Activated CD8-positive, alpha-beta memory T cell treated with anti-CD3 and anti-CD28 coated beads for 4 hours (primary cell): ENCODE measurements at places on chromosomes 6 and 20.

- no peak for DNase-seq
Observed at GRCh38 chr6:151451417-151451949, 443 bp downstream of the RMND1 start.

GRCh38 chr6:156885562-156885961, 108.4 kb downstream of the ARID1B start:
- no peak for DNase-seq

- no peak for DNase-seq
Observed at GRCh38 chr6:44255871-44256774, 1.2 kb downstream of the SLC35B2 start.

- no peak for DNase-seq
Observed at GRCh38 chr6:153485072-153485471, 354.0 kb upstream of the RGS17 start.

DNA sequence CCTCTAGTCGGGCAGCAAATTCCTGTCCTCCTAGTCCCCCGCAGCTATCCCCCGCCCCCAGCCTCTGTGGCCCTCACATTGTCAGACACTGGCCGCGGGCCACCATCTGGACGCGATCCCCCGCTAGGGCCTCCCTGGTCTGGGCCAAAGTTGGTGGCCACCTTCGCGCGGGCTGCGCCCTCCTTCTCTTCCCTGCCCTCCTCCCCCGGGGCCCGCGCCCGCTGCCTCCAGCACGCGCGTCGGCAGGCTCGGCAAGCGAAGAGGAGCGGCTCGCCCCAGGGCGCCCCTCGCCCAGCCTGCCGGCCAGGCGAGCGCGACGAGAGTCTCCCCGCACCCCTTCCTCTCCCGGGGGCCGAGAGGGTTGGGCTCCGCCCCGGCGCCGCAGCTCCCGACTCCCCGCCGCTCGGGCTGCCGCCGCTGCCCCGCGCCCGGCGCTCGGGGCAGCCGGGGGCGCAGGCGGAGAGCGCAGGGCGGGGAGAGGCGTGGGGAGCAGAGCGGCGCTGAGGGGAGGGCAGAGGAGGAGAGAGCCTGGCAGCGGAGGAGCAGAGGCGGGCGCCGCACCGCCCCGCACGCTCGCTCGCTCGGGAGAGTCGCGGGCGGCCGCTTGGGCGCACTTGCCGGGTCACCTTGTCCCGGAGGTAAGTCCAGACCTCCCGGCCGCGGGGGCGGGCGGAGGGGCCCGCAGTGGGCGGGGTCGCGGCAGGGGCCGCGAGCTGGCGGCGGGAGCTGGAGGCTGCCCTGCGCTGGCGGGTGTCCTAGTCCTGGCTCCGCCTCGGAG, at the start of gene SYNDIG1:
TSS of gene SYNDIG1 (plus strand) at position 514 of the 778 bp plus-strand sequence. CDS start 73,469 bp downstream, outside the sequence.
- no peak for DNase-seq

DNA sequence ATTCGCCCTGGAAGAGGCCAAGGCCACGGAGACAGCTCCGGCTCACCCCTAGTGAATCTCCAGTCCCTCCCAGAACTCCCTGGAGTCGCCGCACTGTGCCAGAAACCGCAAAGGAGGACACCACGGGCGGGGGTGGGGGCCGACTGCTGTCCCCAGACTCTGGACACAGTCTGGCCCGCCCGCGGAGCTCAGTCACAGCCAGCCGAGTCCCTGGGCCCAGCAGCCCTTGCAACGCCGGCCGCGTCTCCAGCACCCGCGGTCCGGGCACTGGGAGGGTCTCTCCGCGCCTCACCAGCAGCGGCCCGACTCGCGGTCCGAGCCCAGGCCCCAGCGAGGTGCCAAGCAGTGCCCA, 518 bp downstream of the PEX6 start:
- DNase-seq: no peak

- DNase-seq: no peak
Observed at GRCh38 chr20:57435498-57436222, 44.5 kb downstream of the RBM38 start.

GRCh38 chr6:130026859-130027258, 8.5 kb downstream of the L3MBTL3 start:
- DNase-seq: no peak

DNA sequence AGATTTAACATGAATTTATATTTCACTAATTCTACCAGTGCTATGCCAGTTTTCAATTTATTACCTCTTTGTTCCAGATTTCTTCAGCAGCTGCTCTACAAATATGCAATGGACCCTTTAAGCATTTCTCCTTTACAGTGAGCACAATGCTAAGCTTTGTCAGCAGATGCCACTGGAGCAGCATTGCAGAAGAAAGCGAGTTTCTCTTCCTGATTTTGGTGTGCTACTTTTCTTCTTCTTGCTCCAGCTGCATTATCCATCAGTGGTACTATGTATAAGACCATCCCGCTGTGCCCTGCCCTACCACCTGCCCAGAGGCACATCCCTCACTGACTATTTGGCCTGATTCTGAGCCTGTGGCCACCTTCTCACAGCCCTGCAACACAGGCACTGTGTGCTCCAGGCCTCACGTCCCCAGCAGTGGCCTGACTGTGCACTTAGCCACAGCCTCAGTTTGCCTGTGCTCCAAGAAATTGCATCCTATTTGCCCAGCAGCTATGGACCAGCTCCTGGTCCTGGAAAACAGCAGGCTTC, 84.1 kb downstream of the TNFAIP3 start:
- no peak for DNase-seq

GRCh38 chr20:32966881-32967781, 37.1 kb downstream of the SUN5 start:
- DNase-seq: no peak

- peak; percentile 43 for DNase-seq
Observed at GRCh38 chr6:42417641-42418112, 34.0 kb downstream of the TRERF1 start.

DNA sequence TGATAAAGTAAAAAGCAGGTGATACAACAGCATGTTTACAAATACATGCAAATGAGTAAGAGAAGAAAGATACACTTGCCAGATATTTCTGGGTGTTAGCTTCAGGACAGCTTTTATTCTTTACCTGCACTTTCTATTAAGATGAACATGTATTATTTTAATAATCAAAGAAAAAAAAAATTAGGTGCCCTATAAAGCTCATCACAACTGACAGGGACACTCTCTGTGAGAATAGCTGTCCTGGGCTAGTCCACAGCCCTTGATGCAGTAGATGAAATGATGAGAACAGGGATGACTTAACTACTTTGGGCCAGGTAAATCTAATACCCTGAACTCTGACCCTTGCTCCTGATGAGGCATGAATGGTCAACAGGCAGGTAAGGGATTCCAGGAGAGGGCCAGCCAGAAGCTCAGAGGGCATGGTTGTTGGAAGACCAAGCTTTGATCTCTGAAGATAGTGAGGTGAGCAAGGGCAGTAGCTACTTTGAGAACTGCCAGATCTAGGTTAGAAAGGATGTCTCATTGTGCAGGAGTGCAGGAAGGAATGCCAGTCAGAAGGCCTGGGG, 15.6 kb downstream of the NSFL1C start:
- no peak for DNase-seq

- no peak for DNase-seq
Observed at GRCh38 chr6:35955970-35956369, 35.1 kb upstream of the SRPK1 start.

DNA sequence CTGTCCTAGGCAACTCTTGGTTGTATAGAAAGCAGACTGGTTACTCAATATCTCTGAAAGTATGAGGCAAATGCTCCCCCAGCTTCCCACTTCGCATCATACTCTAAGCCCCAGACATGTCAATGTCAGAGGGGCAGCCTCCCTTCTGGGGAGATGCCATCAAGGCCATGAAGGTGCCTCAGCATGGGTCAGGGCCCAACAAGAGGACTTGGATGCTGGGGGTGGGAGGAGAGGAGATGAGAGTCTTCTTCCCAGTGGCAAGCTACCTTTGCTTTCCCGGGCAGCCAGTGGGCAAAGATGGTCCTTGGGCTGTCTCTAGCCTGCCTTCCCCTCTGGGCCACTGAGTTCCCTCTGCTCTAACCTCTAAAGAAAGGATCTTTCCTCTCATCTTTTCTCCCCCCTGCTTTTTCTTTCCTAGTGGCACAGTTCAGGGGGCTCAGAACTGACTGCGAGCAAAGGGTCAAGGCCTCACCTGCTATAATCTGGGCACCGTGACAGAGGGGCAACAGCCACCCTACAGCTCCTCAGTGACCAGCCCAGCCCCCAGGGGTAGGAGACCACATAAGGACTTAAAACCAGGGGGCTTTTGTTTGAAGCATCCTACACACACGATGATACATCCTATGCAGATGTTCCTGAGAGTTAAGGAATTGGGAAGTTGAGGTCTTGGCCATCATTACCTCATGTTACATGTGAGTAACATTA, 26.2 kb downstream of the MOCS1 start:
- no peak for DNase-seq

DNA sequence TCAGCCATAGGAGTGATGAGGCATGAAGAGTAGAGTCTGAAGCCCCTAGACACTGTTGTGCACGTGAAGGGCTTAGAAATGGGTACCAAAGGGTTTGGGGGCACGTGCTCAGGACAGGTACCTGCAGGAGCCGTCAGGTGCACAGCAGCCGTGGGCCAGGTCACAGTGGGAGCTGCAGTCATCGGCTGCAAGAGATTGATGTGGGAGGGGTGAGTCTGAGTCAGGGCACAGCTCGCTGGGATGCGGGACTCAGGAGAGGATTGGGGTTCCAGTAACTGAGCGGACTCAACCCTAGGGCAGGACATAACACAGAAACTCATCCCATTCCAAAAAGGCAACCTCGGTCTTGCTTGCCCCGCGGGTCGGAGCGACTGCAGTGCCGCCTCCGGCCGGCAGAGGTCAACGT, 1.1 kb downstream of the DLK2 start:
- DNase-seq: peak; percentile 9

GRCh38 chr20:60262967-60263603, 304.9 kb downstream of the CDH26 start:
- DNase-seq: peak; percentile 13

DNA sequence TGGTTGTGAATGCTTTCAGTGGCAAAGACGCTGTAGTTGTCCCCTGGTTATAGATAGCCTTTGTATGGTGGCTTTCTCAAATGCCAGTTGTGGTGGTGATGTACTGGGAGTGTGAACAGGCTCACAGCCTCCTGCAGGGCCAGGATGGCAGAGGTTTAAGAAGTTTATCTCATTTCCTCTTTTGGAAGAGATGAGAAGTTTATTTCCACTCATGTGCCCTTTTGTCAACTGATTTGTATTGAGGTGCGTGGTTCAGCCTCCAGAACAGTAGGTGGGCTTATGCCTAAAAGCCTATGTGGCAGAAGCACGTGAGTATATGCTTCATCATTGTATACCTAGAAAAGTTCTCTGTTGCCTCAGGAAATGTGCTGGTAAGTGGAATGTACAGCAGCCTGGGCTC, 13.7 kb upstream of the ZFP57 start:
- DNase-seq: no peak

DNA sequence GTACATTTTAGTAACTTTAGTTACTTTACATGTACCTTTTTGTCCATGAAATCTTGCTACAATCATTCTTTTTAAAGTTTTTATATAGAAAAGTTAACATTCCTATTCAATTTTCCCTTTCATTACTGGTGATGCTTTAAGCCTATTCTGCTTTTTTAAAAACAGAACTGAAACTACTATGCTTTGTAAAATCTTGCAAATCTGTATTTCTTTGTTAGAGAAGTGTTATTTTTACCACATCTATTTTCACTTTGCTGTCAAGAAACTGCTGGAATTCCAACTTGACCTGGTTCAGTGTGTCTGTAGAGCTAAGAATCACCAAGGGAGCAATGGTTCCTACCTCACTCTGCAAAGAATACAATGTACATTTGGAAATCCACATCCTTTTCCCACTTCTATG, 21.8 kb upstream of the SAMD5 start:
- no peak for DNase-seq

DNA sequence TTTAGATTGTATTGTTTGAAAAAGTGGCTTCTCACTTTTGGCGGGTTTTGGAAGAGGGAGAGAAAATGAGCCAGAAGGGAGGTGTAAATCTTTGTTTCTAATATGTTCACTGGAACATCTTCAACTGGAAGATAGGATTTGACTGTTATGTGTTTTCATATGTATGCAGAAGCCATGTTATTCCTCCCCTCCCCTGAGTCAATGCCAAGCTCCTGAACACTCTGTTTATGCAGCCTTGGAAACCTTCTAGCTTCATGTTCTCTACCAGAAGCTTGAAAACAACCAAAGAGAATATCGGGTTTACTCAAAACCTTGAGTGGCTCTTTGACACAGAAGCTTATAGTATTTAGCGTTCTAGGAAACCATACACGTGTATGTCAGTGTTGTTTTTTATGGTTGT, 279.1 kb downstream of the PRL start:
- DNase-seq: no peak

DNA sequence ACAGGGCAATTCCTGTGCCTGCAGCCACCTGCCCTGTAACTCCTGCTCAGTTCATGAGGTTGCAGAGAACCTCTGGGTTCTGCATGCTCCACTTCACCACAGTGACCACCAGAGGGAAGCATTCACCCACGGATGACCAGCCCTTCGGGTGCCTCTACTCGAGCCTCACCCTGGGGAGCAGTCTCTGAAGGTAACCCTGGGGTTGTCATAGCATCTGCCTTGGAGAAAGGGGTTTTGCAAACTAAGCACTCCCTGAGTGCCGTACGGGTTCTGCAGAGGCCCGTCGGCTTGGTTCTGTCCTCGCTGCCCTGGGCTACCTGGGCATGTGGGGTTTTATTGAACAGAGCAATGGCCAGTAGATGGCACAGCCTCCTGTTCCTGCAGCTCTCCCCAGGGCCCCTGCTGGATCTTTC, 10.2 kb upstream of the CST5 start:
- peak; percentile 5 for DNase-seq

GRCh38 chr6:6405031-6405430, 84.6 kb upstream of the F13A1 start:
- DNase-seq: no peak

- DNase-seq: no peak
Observed at GRCh38 chr20:33985280-33985679, 8.4 kb upstream of the RALY start.

GRCh38 chr6:41692080-41692675, 43.2 kb downstream of the TFEB start:
- no peak for DNase-seq

- no peak for DNase-seq
Observed at GRCh38 chr6:77633993-77634715, 18.7 kb upstream of the MEI4 start.

- DNase-seq: no peak
Observed at GRCh38 chr6:1383729-1384548, 5.4 kb upstream of the FOXF2 start.

- DNase-seq: no peak
Observed at GRCh38 chr6:13295576-13295975, 32.8 kb downstream of the TBC1D7 start.

GRCh38 chr6:85252552-85252951, 197.3 kb upstream of the NT5E start:
- no peak for DNase-seq

- DNase-seq: no peak
Observed at GRCh38 chr6:109255946-109256640, 126.2 kb downstream of the CD164 start.
